Vagina (tissue), 2 donors: ENCODE measurements at places on chromosomes 7 and 10. TPM values are rescaled to one million over a fixed set of nuclear protein-coding genes. Genes with fewer than 3 reads are reported as not detected.

The PIP gene
- 2.5 TPM for total RNA-seq

The ZP3 gene
- total RNA-seq = 2.7 TPM

The PITX3 gene
- total RNA-seq = not detected

The TAS2R41 gene
- not detected for total RNA-seq

The POLL gene
- 21.1 TPM for total RNA-seq

The ASB10 gene
- total RNA-seq = not detected

The NPC1L1 gene
- total RNA-seq = 0.49 TPM

The VGF gene
- 1.2 TPM for total RNA-seq

The SP4 gene
- 8.6 TPM for total RNA-seq

The IGFBP3 gene
- total RNA-seq = 197 TPM
